Activated gamma-delta T cell treated with Interleukin-2 at 50 U/mL for 16 hours (primary cell): ENCODE measurements at places on chromosomes 1 and 21.

- DNase-seq, result no peak
These were observed 3.0 kb downstream of the MORC3 start for GRCh38 chr21:36323032-36323431.

GRCh38 chr1:215185067-215185620 lies 102.6 kb downstream of the KCNK2 start:
- no peak for DNase-seq

GRCh38 chr1:15347182-15347581 lies 62.5 kb upstream of the EFHD2 start:
- peak; percentile 27 for DNase-seq

- DNase-seq, result no peak
These were observed 88.4 kb upstream of the COL6A1 start for GRCh38 chr21:45892916-45893739.

DNA sequence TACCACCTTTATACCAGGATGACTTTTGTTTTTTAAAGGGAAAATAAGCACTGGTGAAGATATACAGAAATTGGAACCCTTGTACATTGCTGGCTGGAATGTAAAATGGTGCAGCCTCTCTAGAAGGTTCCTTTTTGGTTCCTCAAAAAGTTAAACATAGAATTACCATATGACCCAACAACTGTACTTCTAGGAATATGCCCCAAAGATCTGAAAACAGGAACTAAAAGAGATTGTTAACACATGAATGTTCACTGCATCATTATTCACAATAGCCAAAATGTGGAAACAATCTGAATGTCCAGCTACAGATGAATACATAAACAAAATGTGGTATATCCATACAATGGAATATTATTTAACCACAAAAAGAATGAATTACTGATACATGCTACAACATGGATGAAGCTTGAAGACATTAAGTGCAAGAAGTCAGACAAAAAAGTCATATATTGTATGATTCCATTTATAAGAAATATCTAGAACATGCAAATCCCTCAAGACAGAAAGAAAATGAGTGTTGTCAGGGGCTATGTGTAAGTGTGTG lies 84.9 kb upstream of the DMRTA2 start:
- no peak for DNase-seq

GRCh38 chr1:54384918-54385726 lies 21.1 kb downstream of the SSBP3 start:
- no peak for DNase-seq

DNA sequence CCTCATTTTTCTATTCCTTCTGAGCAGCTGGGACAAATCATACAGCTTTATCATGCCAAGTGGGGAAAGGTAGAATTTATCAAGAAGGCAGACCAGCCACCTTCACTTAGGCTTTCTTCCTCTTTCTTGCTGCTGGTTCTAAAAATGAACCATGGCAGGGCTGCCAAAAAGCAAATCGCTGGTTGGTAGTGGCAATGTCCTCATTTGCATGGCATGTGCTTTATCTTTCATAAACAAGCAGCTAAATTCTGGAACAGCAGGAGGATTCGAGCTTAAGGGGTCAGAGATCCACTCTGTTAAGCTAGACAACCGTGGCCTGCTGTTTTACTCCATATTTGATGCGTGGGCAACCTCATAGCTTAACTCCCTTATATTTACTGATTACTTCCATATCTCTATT lies 91.3 kb downstream of the RPE65 start:
- DNase-seq, result no peak

DNA sequence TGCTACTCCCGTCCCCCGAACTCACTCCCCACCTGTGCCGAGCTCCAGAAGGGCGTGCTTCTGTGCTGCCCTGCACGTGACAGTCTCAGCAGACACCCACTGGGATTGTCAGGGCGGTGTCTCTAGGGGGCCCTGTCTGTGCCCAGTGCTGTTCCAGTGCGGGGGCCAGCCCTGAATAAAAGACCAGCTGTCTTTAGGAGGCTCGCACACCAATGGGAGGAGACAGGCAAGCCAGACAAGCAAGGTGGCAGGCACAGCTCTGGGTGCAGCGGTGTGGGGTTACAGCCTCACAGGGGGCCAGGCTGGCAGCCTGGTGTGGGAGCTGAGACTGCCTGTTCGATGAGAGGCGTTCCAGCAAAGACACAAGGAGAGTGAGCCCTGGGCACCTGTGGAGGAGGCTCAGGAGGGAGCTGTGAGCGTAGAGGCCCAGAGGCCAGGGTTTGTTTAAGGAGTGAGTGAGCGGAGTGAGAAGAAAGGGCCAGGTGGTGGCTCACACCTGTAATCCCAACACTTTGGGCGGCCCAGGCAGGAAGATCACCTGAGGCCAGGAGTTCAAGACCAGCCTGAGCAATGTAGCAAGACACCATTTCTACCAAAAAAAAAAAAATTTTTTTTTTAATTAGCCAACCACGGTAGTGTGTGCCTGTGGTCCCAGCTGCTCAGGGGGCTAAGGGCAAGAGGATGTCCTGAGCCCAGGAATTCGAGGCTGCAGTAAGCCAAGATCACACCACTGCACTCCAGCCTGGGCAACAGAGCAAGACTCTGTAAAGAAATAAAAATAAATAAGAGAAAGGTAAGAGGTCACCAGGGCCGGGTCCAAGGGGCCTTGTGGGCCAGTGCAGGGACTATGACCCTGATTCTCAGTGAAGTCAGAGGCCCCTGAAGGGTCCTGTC lies 48.2 kb upstream of the ARHGEF16 start:
- DNase-seq, result no peak

DNA sequence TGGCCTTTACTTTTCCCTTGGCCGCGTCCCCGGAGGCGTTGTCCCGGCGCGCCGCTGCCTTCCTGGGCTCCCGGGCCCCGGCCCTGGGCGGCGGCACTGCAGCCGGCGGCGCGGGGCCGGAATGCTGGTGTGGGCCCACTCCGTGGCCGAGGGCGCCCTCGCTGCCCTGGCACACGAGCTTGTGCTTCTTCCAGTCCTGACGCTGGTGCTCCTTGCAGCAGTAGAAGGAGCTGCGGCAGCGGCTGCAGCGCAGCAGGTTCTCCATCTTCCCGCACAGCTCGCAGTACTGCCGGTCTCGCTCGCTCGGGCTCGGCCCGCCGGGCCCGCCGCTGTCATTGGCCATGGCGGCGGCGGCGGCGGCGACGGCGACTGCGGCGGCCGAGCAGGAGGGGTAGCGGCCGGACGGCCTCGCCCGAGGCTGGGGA lies 529 bp downstream of the EGLN1 start:
- DNase-seq, result no peak

DNA sequence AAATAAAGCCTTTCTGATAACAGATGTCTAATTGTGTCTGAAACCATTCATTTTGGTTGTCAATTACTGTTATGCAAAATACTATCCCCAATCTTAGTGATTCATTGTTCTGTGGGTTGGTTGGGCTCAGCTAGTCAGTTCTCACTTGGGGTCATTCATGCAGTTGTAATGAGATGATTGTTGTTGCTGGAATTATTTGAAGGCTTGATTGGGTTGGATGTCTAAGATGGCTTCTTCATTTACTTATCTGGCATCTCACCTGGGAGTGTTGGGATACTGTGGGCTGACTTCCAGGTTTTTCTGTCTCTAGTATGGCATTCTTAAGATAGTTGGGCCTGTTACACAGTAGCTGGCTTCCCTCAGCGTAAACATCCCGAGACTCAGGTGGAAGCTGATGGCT lies 217.8 kb upstream of the B3GALT2 start:
- no peak for DNase-seq

DNA sequence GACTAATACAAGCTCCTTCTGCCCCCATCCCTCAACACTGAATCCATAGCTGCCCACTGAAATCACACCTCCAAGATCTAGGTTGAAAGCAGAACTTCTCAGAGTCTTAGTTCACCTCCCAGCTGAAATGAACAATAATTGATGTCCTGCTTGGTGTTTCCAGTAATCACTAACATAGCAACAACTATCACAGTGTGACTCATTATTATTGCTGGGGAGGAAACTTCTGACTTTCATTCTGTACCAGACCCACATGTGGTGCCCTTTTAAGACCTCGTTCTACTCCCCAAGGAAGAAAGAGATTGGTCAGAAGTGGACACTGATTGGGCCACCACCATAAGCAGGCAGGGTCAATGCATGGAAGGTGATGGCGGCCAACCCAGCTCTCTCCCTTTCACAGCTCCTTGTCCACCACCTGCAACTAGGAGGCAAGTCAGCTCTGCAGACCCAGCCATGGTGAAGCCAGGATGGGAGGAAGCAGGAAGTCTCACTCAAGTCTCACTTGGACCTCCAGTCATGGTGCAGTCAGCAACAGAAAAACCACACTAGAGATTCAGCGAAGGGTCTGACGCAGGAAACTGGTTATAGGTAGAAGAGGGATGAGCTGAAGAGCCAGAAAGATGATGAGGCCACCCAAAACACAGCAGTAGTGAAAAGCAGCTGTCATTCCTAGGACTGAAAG lies 720.2 kb downstream of the PTPRU start:
- no peak for DNase-seq

DNA sequence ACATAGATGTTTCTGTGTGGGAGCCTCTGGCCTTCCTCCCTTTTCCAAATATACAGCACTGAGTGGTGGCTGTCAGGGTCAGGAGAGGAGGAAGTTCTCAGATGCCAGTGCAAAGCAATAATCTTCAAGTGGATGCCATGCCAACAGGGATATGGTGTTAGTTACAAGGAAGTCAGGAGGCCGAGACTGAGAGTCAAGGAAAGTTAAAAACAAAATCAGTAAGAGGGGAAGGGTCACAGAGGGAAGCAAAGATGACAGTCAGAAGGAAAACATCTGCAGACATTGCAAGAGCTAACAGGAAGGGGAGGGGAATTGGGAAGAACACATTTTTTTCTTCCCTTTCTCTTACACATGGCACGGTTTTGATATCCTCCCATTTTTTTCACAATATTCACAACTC lies 691.4 kb downstream of the ADGRL2 start:
- no peak for DNase-seq

GRCh38 chr1:85321237-85321964 lies 45.0 kb upstream of the BCL10 start:
- DNase-seq, result no peak

GRCh38 chr21:42680429-42680828 lies 27.0 kb downstream of the PDE9A start:
- DNase-seq, result no peak
